Vagina (tissue), 2 donors: ENCODE measurements at places on chromosomes 11 and 22.

GRCh38 chr11:66316849-66317251 lies at the start of gene CD248:
CD248 (minus strand) TSS chr11:66317044; CDS start chr11:66317027, 17 bp downstream.
- no peak for DNase-seq

GRCh38 chr11:69599502-69599901 lies 41.5 kb upstream of the CCND1 start:
- no peak for DNase-seq

DNA sequence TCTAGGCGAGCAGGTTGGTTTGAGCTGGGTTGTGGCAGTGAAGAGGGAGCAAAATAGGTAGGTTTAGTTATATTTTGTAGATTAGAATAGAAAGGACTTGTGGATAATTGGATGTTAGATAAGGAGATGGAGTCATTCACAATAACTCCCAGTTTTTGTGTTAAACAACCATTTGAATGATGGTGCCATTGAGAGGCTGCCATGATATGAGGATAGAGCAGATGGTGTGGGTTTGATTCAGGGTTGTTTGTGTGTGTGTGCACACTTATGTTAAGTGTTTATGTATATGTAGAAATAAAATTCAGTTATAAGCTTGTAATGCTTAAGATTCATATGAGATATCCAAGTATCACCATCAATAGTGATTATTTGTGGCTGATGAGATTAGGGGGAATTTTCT lies 166.6 kb downstream of the NXPE2 start:
- DNase-seq, result no peak

GRCh38 chr11:28798286-28798685 lies 690.1 kb downstream of the METTL15 start:
- DNase-seq, result no peak

DNA sequence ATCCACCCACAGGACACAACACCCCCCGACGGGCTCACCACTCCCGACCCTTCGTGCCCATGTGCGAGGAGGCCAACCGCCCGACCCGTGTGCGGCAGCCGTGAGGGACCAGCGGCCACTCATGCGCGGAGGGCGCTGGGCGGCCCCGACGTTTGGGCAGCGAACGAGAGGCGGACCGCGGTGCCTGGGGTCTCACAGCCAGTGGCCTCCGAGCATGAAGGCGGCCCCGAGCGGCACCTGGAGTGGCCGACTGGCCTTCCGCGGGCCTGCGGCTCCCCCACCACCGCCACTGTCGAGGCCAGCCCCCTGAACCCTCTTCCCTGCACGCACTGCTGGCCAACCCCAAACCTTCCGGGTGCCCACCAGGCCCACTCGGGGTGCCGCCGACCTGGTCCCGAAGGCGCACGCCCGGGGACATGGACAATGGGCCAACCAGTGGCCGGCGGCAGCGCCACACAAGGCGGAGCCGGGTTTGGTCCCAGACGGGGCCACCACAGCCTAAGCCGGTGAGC lies 4274.9 kb upstream of the OR11H1 start:
- peak; percentile 44 for DNase-seq

DNA sequence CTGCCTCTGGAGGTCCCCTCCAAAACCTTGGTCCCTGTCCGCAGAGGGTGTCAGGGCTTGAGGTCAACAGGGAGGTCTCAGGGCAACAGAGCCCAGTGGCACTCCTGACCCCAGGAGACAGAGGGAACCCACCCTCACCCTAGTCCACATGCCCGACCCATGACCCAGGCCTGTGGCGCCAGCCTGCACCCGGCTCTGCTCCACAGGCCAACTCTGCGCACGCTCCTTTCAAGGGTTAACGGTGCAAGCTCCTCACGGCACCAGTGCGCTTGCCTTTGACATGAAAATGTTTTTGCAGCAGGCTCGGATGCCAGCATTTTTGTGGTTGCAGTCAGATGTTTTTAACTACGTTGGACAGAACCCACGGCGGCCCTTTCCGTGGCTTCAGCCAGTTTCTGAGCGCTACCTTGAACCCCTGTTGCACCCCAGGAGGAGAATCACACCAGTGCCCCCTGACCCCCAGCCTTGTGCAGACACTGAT lies 68.6 kb downstream of the CDKN1C start:
- no peak for DNase-seq
